Lower leg skin (tissue), 4 donors: ENCODE measurements at places on chromosomes 3 and 15. TPM values are rescaled to one million over a fixed set of nuclear protein-coding genes. Genes with fewer than 3 reads are reported as not detected.

DNA sequence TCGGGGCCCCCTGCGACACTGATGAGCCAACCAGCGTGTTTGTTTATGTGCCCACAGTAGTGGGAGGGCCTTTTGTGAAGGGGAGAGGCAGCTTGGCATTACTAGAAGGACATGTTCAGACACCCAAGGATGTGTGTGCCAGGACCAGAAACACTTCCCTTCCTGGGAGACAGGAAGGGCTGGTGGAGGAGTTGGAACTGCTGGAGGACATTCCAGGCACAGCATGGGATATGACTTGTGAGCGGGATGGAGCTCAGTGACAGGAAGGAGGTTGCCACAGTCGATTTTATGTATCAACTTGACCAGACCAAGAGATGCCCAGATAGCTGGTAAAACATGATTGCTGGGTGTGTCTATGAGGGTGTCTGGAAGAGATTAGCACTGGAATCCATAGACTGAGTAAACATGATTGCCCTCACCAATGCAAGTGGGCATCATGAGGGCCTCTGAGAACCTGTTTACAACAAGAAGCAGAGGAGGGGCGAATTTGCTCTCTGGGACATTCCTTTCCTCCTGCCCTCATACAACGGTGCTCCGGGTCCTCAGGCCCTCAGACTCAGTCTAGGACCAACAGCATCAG, 106.4 kb upstream of the TLE3 start:
- no peak for DNase-seq

- DNase-seq: no peak
Observed at GRCh38 chr15:92616621-92617548, 38.7 kb downstream of the FAM174B start.

- DNase-seq: no peak
Observed at GRCh38 chr3:133812872-133813271, 7.3 kb downstream of the SRPRB start.

PLSCR2 gene
- total RNA-seq: not detected

DNA sequence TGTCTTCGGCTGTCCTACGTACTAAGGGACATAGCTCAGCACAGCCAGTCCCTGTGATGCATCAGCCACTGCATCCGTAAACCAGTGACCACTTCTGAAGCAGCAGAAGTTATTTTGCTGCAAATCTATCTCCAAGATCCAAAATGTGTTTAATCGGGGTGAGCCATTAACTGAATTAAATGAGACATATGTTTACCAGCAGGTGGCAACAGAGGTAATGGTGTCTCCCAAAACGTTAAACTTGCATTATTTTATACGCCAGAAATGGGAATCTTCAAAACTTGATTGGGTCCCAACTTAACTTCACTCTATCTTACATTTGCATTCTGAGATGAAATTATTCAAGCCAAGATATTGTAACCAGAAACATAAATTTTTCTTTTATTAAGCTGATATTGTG, 75.3 kb upstream of the BOC start:
- no peak for DNase-seq

DNA sequence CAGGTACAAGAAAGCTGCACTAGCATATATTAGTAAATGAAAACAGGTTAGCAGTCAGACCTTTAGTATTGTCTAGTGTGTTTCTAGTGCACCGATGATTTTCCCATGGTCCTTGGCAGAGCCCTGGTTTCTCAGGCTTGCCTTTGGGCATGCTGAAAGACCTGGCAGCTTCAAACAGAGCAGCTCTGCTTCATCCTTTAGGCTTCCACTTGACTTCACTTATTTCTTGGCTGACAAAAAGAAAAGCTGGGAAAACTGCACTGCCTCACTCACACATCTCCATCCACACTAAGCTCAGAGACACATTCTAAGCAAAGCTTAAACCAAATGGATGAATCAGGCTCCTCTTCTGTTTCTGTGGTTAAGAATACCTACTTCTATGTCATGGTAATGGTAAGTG, 374.8 kb upstream of the PDZRN3 start:
- DNase-seq: no peak

GRCh38 chr3:53103397-53104296, 26.6 kb downstream of the RFT1 start:
- no peak for DNase-seq
